ENCODE measurements at places on chromosomes 12 and 14.
A peak's percentile ranks its signal among the peaks of the same experiment; 100 is the strongest.

GRCh38 chr12:4809449-4810218, 89.4 kb downstream of the GALNT8 start:
- H3K36me3 ChIP-seq, result no peaks in the 10 kb centered on the region
- peaks cover 37% of the 10 kb centered on the region for H3K27me3 ChIP-seq
- peak; percentile 32 for DNase-seq
- H3K4me3 ChIP-seq, result peak overlapping the region; percentile 42

DNA sequence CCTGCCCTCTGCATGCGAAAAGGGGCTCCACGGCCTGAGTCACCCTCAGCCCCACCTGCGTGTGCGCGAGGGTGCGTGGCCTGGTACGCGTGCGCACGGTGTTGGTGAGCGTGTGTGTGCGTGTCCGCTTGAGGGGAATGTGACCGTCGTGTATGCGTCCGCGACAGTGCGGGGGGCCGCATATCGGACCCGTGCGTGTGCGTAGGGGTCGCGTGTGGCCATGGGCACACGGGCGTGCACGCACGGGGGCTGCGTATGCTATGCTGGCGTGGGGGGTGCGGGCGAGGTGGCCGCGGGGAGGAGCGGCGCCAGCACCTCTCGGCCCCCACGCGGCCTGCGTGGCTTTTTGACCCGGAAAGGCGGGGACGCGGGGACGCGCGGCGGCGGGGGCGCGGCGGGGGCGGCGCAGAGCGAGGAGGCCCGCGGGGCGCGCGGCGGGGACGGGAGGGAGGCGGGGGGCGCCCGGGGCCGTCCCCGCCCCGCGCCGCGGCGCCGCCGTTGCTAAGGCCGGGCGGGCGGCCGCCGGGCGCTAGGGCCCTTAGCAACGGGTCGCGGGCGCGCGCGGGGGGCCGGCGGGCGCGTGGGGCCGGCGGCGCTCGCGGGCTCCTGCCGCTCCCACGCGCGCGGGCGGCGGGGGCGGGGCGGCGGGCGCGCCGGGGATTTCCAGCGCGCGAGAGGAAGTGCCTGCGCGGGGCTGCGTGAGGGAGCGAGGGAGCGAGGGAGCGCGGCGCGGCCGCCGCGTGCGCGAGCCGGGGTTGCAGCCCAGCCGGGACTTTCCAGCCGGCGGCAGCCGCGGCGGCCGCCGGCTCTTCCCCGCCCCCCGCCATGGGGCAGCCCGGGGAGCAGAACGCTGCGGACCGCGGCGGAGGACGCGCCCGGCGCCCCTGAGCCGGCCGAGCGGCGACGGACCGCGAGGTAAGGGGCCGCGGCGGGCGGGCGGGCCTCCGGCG, at the start of gene TRAF3:
Gene TRAF3 (plus strand): TSS at position 689 of the 950 bp plus-strand sequence. CDS start 92,753 bp downstream, outside the sequence.
- peaks cover 62% of the 10 kb centered on the region for H3K4me1 ChIP-seq
- peak within 1 kb of the TSS; percentile 95 for H3K4me3 ChIP-seq
- DNase-seq, result peak; percentile 83
- peaks cover 29% of the 10 kb centered on the region for H3K36me3 ChIP-seq
- H3K27ac ChIP-seq, result peak within 1 kb of the TSS; percentile 97
- no peaks in the 10 kb centered on the region for H3K27me3 ChIP-seq

- DNase-seq, result peak; percentile 2
- H3K4me1 ChIP-seq, result no peaks in the 10 kb centered on the region
- H3K36me3 ChIP-seq, result no peaks in the 10 kb centered on the region
- no peak overlapping the region for H3K4me3 ChIP-seq
Measured at GRCh38 chr14:93655078-93655750, 133.1 kb downstream of the PRIMA1 start.

DNA sequence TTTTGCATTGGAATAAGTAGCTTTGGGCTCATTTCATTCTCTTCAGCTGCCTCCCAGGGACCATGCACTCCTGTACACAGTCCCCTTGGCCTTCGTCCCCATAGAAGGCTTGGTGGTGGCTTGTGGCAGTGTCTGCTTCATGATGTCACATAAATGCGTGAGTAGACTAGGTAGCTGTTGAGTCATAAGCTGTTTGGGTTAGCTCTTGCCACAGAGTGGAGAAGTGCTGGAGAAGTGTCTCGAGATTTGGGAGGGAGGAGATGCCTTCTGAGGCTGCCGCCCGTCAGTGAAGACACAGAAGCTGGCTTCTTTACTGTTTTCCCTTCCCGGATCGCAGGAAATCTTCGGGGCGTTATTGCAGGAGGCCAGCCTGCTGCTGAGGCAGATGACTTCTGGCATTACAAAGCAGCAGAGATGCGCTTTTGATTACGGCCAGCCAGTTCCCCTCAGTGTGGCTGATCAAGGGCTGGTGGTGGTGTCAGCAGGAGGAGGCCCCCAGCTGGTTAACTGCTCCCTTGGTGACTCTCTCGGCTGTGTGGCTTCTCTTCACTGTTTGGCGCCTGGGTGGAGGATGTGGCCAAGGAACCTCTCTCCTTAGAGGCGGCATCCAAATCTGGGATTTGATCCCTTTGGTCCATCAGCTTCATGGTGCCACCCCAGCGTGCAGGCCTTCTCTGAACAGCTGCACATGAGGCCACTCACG, 67.6 kb downstream of the AACS start:
- no peak overlapping the region for H3K4me3 ChIP-seq
- no peak for DNase-seq
- H3K4me1 ChIP-seq, result no peaks in the 10 kb centered on the region
- H3K36me3 ChIP-seq, result peaks cover 6% of the 10 kb centered on the region

DNA sequence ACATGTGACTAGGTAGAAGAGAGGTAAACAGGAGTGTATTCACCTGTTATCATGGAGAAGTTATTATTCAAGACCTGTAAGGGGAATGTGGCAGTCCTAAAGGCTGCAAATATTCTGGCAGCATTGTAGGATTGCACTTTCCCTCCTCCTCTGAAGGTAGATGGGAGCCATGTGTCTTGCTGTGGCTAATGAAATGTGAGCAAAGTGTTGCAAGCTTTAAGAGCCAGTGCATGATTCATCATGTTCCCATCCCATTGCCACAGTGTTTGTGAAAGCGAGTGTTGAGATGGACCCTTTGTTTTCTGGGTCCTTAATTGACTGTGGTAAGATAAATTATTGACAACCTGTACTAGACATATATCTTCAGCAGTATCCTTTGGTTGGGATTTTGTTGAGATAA, 128.7 kb downstream of the RGS6 start:
- no peak overlapping the region for H3K27ac ChIP-seq
- H3K27me3 ChIP-seq, result no peaks in the 10 kb centered on the region
- no peak overlapping the region for H3K4me3 ChIP-seq
- no peak for DNase-seq

GRCh38 chr12:21780786-21781185, 6.3 kb upstream of the KCNJ8 start:
- H3K36me3 ChIP-seq, result no peaks in the 10 kb centered on the region
- no peaks in the 10 kb centered on the region for H3K4me1 ChIP-seq
- H3K27ac ChIP-seq, result no peak overlapping the region
- H3K4me3 ChIP-seq, result no peak overlapping the region

- H3K27ac ChIP-seq, result no peak overlapping the region
- H3K27me3 ChIP-seq, result peaks cover 8% of the 10 kb centered on the region
- no peaks in the 10 kb centered on the region for H3K36me3 ChIP-seq
- H3K4me3 ChIP-seq, result no peak overlapping the region
Measured at GRCh38 chr12:131085816-131086591, 132.3 kb downstream of the ADGRD1 start.

GRCh38 chr12:7130701-7131501, 730 bp downstream of the CLSTN3 start:
- peak overlapping the region; percentile 87 for H3K4me3 ChIP-seq
- peaks cover 34% of the 10 kb centered on the region for H3K4me1 ChIP-seq
- peak overlapping the region; percentile 50 for H3K27ac ChIP-seq
- H3K27me3 ChIP-seq, result no peaks in the 10 kb centered on the region
- DNase-seq, result peak; percentile 73
